ENCODE measurements at places on chromosomes 11 and 22.

- peak; percentile 80 for DNase-seq
Observed at GRCh38 chr11:86069408-86070101, 671 bp upstream of the PICALM start.

- DNase-seq = peak; percentile 13
Observed at GRCh38 chr22:31253949-31254348, 38.3 kb downstream of the PIK3IP1 start.

DNA sequence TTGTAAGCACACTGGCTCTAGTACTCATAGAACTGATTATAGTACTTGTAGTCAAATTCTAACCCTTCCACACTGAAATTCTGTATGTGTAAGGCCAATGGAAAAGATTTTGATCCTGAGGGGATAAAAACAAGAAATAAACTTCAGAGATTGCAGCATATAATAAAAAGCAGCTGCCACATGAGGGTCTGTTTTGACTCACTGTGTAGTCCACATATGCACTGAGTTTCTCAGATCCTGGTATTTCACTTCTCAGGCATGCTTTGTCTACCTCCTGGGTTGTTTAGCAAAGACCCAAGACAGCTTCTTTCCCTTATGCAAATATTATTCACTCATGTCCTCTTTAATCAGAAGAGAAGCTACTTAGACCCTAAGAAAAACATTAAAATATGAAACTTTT is 71.1 kb upstream of the SLC5A12 start:
- DNase-seq = no peak

DNA sequence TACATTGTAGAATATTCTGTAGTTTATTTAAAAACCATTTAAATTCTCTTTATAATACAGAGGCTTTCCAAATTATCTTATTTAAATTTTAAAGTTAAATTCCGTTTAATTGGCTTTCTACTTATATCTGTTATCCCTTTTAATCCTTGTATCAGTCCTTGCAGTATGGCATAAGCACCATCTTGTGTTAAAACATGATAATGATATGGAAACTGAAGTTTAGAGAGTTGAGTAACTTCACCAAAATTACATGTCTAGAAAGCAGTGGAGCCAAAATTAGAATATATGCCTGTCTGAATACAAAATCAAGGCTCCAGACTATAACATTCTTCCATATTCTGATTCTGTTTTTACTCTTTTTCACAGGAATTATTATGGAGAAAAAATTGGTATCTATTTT is 57.0 kb downstream of the ANO5 start:
- no peak for DNase-seq

- DNase-seq = no peak
Observed at GRCh38 chr22:24105631-24106030, 75.7 kb upstream of the SUSD2 start.

DNA sequence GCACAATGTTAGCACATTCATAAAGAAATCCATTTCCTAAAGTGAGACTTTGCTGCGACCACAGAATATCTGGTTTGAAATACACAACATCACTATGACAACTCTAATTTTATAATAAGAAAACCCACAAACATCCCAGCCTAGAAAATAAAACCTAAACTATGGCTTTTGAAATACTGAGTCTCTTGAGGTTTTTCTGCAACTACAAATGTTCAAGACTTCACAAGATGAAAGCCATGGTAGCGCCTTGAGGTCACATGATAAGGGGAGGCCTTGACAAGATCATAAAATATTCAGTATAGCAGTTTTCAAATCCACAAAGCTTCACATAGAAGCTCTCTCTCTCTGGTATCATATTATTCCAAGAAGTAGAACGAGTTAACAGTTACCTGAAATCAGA is 126.8 kb downstream of the MPPED2 start:
- DNase-seq = no peak

DNA sequence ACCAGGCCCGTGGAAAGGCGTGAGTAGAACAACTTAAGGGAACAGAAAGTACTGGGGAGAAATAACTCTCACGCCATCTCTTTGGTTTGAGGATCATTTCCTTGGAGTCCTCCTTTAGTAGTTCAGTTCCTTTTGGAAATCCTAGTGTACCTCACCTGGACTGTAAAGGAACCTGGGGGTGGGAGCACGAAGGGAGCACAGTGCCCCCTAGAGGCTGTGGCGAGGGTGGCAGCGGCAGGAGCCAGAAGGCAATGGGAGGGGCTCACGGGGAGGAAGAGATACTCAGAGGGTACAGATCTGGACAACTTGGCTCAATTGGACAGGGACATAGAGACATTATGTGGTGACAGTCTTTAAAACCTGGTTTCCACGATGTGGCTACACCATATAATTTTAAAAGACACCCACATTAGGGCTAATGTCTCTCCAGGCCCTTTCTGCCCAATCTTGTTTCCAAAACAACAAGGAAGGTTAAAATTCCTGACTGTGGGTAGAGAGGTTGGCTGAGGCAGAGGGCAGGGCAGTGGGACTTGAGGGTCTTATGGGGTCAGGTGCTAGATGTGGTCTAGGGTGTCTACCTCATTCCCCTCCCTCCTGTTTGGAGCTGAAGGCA is 87.0 kb downstream of the CSNK2A3 start:
- DNase-seq = peak; percentile 45

DNA sequence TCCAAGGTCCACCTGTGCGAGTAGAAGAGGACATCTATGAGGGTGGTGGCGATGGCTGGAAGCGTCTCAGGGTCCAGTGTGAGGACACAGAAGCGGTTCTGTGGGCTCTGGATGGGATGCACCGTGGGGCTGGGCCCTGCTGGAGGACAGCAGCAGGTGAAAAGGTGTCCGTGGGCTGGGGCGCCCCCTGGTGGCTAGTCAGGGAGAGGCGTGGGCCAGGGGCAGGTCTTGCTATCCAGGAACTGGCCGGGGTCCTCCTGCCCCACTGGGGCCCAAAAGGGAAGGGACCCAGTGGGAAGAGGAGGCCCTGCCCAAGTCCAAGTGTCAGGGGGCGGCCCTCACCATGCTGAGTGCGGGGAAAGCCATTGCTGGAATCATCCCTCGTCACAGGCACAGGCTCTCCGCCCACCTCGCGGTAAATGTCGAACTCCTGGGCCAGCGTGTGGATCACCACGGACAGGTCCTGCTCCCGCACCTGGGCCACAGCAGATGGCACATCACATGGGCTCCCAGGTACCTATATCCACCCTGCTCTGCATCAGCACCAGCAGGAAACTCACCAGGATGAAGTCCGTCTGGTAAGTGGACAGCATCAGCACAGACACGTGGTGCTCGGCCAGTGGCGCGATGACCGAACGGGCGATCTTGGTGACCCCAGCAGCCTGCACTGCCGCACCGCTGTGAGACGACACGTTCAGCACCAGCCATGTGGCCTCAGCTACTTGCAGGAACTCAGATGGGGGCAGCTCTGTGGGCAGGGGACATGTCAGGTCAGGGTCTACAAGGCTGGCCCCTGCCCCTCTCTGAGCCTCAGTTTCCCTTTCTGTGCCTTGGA is 2.3 kb downstream of the CASTOR1 start:
- DNase-seq = peak; percentile 55

DNA sequence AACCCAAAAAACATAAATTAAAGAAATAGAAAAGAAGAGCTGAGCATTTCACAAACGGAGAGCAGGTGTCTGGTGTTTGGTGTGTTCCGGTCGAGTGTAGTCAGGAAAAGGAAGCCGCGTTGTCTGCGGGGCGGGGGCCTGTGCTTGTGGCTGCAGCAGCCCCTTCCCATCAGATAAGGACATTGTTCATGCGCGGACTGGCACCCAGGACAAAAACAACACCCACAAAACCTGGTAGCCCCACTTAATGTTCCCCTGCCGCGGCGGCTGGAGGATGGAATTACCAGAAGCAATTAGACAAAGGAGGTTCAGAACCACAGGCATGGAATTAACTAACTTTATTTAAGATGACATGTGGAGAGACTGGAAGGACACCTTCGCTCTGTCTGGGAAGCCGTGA is 29.9 kb downstream of the KRTAP5-5 start:
- DNase-seq = no peak

DNA sequence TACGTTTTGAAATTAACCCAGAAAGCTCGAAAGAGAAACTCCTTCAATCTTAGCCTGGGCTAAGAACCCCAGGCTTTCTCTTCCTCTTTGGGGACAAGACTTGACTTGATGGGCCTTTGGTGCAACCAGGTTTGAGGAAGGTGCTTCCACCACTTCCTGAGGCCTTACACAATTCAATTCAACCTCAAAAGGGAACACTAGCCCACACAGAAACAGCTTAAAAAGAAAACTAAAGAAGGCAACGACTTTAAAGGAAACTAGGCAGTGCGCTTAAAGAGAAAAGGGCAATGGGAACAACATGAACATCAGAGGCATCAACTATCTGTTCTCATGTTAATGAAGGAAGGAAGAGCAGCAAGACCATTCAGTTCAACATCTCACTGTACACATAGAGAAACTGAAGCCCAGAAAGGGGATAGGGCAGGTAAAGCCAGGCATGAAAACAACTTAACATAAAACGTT is 24.8 kb downstream of the PAK1 start:
- DNase-seq = peak; percentile 70

- DNase-seq = no peak
Observed at GRCh38 chr22:17576470-17576869, 13.2 kb downstream of the SLC25A18 start.

- DNase-seq = no peak
Observed at GRCh38 chr11:65278356-65278755, 16.6 kb downstream of the POLA2 start.

- DNase-seq = no peak
Observed at GRCh38 chr22:48135592-48135991, 1373.1 kb downstream of the TBC1D22A start.

DNA sequence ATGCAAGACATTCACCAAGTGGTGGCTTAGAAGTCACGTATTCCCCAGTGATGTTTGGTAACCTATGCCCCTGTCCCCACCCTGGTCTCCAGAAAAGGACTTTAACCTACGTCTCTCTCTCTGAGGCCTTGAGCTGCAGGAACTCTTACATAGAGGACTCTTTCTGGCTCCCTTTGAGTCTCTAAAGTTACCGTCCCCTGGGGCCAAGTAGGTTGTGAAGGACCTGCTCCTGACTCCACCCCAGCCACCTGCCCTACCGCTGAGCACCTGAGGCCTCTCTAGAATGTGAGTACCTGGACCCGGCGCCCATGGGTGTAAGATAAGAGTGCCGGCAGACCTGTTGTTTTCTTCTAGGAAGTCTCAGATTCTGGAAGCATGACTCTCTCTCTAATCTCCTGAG is 95.4 kb downstream of the TIMP3 start:
- no peak for DNase-seq

DNA sequence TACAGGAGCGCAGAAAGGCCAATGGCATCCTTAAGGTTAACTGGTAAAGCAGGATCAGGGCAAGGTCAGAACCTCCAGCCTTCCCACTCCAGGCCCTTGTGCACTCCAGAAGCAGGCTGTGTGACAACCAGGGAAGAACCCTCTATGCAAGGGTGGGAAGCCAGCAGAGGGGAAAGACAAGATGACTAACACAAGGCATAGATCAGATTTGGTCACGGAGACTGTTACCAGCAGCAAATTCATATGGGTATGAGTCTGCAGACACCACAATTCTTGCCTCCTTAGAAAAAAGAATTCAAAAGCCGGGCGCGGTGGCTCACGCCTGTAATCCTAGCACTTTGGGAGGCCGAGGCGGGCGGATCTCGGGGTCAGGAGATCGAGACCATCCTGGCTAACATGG is 39.8 kb upstream of the MTNR1B start:
- DNase-seq = no peak

- no peak for DNase-seq
Observed at GRCh38 chr22:36644333-36644757, 59.2 kb downstream of the CACNG2 start.
